ENCODE measurements at places on chromosomes 1 and 21.
A peak's percentile ranks its signal among the peaks of the same experiment; 100 is the strongest.

GRCh38 chr21:31911138-31911907 lies 38.5 kb downstream of the HUNK start:
- DNase-seq: no peak

DNA sequence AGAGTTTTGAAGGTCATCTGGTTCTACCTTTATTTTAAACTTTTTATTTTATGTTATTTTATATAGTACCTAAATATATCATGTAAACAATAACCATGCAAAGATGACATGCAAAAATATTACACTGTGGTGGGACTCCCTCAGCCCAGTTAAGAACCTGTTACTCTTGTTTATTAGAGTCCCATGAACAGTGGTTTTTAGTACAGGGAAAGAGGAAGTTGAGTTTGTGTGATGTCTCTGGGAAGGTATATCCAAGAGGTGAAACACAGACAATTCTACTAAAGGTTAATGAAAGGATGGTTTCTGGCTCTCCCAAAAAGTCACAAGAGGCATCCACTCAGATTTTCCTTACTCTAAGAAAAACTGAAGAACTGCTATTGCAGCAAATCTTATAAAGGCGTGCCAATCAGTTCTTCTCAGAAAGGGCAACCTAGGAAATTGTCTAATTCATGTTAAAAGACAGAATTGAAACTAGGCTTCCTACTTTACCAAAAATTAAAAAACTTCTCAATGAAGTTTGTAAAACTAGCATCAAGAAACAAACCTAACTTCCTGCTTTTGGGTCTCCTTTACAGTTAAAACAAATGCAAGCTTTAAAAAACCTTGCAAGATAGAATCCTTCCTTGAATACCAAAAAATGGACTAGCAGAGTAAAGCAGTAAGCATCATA lies 19.9 kb downstream of the GFI1 start:
- no peak for DNase-seq

- no peak for DNase-seq
These were observed 585.7 kb downstream of the LMO4 start for GRCh38 chr1:87914396-87914795.

- DNase-seq: no peak
These were observed 60.4 kb upstream of the GORAB start for GRCh38 chr1:170471398-170472053.

- DNase-seq: no peak
These were observed 95.3 kb upstream of the HIVEP3 start for GRCh38 chr1:42013881-42014470.

DNA sequence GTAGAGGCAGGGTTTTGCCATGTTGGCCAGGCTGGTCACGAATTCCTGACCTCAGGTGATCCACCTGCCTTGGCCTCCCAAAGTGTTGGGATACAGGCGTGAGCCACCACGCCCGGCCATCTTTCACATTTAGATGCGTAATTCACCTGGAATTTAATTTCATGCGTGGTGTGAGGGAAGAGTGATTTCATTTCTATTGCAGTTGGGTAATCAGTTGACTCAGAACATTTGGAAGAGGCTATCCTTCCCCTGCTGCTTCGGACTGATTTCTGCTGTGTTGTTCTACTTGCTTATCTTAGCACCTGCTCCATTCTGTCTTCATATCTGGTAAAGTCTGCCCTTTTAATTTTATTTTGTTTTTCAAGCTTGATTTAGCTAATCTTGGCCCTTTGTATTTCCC lies 19.1 kb downstream of the DIP2A start:
- DNase-seq: no peak

GRCh38 chr1:3551290-3551678 lies 60.0 kb downstream of the MEGF6 start:
- DNase-seq: no peak

DNA sequence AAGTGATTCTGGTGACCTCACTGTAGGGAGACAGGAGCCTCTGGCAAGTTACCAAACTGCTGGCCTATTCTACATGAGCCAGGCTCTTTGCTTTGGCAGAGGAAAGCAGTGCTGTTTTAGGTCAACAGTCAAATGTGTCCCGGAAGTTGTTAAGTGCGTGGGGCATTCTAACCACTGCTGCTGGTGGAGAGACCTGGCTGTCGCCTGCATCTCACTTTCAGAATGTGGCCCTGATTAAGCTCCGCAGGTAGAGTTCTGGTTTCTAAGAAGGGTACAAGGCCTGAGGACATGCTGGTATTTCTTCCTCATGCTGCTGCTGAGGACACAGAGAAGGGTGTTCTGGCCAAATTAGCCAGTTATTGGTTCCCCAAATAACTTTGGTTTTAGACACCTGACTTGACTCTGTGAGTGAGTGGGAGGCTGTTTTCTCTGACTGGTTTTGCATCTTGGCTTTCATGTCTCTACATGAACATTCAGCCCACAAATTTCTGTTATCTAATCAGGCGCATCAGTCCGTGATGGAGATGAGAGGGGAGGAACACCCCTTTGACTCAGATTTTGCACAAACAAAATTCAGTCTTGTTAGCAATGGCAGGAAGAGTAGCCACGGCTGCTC lies 120.8 kb downstream of the LMO4 start:
- DNase-seq: peak; percentile 23

- no peak for DNase-seq
These were observed 671.6 kb upstream of the ZP4 start for GRCh38 chr1:238562341-238562740.

DNA sequence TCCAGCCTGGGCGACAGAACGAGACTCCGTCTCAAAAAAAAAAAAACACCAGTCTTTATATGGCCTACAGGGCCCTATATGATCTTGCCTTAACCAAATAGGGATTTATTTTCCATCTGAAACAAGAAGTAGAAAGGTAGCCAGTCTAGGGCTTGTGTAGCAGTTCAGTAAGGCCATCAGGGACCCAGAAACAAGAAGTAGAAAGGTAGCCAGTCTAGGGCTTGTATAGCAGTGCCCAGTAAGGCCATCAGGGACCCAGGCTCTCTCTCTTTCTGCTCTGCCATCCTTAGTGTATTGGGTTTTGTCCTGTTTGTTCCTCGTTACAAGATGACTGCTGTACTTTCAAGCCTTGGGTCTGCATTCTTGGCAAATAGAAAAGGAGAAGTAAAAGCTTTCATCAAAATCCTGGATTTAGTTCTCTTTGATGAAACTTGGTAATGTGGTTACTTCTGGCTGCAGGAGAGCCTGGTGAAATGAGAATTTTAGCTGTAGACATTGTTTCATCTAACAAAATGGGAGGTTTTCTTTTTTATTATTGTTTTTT lies 46.1 kb downstream of the PKN2 start:
- no peak for DNase-seq

- DNase-seq: no peak
These were observed 125.1 kb downstream of the ETS2 start for GRCh38 chr21:38930853-38931252.

- DNase-seq: no peak
These were observed 364.8 kb downstream of the RPS6KC1 start for GRCh38 chr1:213415691-213416380.

DNA sequence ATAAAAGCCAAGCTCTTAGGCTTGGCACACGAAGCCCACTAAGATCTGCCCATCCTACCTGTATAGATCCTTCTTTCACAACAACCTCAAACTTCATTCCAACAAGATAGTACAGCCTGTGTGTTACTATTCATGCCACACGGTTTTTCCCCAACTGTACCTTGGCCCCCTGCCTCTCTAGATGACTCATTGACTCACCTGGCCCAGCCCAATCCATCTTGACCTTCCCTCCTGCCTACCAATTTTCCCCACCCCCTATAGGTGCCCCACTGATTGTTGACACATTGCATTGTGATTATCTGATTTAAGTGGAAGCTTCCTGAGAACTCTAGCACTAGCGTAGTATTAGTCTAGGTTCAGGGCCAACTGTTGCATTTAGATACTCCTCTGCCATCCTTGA lies 2.0 kb upstream of the CD101 start:
- DNase-seq: no peak

DNA sequence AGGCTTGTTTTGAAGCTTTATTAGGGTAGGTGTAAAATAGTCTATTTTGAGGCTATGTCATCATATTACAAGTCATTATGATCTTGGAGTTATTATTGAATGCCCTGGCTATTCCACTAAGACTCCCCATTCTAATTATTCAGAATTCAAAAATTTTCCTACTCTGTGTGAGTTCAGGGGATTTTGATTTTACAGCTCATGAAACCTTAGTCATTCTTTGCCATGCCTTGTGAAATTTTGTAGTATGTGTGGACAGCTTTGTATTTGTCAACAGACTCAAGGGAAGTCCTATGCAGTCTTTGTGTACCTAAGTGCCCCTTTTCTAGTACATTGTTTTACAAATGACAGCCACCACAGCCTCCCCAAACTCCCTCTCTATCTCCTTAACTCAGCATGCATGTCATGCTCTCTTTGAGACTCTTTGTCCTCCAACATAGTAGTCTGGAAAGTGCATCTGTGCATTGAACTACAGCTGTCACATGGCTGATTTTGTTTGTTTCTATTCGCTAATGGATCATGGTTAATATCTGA lies 28.0 kb downstream of the CD1D start:
- no peak for DNase-seq

DNA sequence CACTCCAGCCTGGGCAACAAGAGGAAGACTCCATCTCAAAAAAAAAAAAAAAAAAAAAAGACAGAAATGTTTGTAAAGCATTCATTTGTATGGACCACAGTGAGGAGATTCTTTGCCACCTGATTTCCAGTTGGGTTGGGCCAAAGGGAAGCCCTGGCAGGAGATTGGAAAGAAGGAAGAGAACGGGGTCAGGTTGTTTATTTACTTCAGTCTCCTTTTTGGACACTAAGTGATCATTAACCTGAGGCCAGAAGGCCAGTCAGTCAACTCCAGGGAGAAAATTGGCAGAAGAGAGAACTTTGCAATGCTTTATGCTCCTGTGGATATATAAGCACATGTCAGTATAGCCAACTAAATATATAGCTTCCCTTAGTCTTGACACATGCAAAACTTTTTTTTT lies 85.9 kb downstream of the NTMT2 start:
- no peak for DNase-seq

DNA sequence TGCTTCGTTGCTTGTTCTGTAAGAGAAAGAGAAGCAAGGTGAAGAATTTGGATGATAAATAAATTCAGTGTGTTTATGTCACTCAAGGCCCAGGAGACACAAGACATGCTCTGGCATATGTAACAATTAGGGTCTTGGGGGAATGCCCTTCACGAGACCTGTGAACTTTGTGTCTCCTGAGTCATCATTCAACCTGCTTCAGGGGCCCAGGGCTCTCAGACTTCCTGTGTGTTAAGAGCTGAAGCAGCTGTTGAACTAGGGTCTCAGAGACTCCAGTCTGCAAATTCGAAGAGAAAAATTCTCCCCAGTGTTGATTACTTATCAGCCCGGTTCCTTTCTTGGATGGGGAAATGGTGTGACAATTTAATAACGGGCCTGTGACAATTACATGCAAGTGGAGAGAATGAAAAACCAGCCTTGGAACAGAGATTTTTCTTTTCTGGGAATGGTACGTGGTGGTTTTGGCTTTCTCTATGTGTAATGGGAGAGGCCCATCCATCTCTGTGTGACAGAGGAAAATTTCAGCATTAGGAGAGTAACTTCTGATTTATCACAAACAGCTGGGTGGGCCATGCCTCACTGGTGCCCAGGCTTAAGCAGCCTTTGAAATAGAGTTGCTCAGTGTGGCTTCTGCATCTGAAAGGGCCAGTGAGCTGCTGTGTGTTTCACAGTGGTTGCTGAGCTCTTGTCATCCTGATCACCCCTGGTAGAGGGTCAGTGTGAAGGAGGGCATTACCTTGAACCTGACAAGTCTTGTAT lies 22.4 kb downstream of the HUNK start:
- DNase-seq: no peak

DNA sequence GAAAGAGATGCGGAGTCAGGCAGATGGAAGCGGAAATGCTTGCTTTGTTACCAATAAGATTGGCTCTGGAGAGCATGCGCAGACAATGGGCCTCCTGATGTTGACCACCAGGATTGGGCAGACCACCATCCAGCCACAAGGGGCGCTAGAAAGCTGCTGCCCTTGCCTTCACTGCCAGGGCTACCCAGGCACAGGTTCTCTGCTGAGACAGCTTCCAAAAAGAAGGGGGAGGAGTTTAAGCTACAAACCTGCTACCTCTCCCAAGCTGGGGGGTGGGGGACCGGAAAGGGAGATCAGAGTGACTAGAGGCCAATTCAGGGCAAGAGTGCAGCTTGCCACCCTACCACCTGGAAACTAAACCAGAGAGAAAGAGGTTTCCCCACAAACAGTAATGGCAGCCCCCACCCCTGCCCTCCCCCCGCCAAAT lies 369.7 kb downstream of the RRAGC start:
- peak; percentile 58 for DNase-seq

DNA sequence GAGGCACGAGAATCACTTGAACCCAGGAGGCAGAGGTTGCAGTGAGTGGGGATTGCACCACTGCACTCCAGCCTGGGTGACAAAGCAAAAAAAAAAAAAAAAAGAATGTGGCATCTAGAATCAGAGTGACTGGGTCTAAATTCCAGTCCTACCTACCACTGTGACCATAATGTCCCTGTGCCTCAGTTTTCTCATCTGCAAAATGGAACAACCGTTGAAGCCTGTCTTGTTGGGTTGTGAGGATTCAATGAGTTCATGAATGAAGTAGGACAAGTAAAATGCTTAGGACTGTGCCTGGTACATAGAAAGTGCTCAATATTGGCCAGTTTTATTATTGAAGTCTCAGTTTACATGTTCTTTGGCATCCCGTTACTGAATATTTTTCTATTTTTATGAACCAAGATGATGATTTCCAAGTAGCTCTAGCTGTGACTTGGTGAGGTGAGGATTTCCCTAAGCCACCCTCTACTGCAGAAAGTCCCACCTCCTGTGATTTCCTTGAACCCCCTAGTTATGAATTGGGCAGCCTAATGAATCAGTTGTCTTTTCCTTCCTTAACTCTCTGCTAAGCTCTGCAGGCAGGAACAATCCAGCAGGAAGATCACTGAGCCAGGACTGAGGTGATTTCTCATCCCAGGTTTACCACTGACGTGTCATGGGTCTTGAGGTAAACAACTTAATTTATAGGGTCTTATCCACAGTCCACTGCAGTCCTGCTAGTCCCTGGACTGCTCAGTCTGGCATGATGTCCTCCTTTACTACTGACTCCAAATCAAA lies 18.9 kb upstream of the MEAF6 start:
- DNase-seq: no peak

- no peak for DNase-seq
These were observed 11.9 kb upstream of the COL18A1 start for GRCh38 chr21:45393021-45393420.

- peak; percentile 68 for DNase-seq
These were observed 842 bp upstream of the ZC3H12A start for GRCh38 chr1:37473431-37474045.

DNA sequence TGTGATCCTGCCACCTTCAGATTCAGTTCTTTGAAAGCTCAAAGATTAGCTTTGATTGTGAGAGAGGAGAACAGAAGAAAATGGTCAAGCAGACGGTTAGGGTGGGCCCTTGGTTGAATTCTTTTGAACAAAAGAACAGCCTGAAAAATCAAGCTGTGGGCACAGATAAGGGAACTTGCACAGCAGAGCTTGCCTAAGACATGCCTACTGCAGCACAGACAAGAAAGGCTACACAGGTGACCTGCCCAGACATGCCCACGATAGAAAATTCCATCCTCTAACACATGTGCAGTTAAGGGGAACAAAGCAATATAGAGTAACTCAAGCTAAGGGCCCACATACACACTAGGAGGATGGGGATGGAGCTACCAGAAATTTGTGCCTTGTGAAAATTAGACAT lies 512.5 kb upstream of the LRRC7 start:
- no peak for DNase-seq

All from activated CD4-positive, alpha-beta T cell treated with anti-CD3 and anti-CD28 coated beads, Interleukin-2, amount 50 U/mL, for 48 hours (primary cell).